Aorta (tissue), 5 donors: ENCODE measurements at places on chromosomes 6 and 20. TPM values are rescaled to one million over a fixed set of nuclear protein-coding genes. Genes with fewer than 3 reads are reported as not detected.

Gene E2F1
- 1.5 TPM for total RNA-seq

Gene OR12D3
- total RNA-seq, result not detected

Gene TMEM217
- total RNA-seq, result 2.7 TPM

Gene PROKR2
- not detected for total RNA-seq

Gene C2
- 20.8 TPM for total RNA-seq

Gene IP6K3
- not detected for total RNA-seq

Gene EDN3
- total RNA-seq, result not detected

Gene BMP7
- 1.0 TPM for total RNA-seq

Gene ECT2L
- total RNA-seq, result 0.30 TPM

Gene CDSN
- not detected for total RNA-seq

Gene CALHM5
- total RNA-seq, result 15.4 TPM

Gene ZSCAN31
- 8.3 TPM for total RNA-seq

Gene WFDC12
- not detected for total RNA-seq

Gene MEI4
- total RNA-seq, result 0.12 TPM

Gene MAD2L1BP
- total RNA-seq, result 13.6 TPM

Gene BTNL2
- not detected for total RNA-seq

Gene HLA-DQA2
- 2.2 TPM for total RNA-seq

Gene RAET1L
- total RNA-seq, result not detected

Gene KHDC1L
- not detected for total RNA-seq

Gene PCMT1
- 48.4 TPM for total RNA-seq

Gene WFDC5
- total RNA-seq, result not detected

Gene GPLD1
- total RNA-seq, result 7.3 TPM

Gene POU3F2
- not detected for total RNA-seq

Gene ADAM33
- total RNA-seq, result 96.8 TPM
